ENCODE measurements at places on chromosomes 3 and 15.

GRCh38 chr3:9879830-9880549, at the start of gene CIDEC:
TSS of gene CIDEC (minus strand) at chr3:9880253. CDS start at chr3:9878486, 1,767 bp downstream.
- no peak for DNase-seq

- no peak for DNase-seq
Measured at GRCh38 chr3:52213901-52214300, 11.5 kb downstream of the TLR9 start.

DNA sequence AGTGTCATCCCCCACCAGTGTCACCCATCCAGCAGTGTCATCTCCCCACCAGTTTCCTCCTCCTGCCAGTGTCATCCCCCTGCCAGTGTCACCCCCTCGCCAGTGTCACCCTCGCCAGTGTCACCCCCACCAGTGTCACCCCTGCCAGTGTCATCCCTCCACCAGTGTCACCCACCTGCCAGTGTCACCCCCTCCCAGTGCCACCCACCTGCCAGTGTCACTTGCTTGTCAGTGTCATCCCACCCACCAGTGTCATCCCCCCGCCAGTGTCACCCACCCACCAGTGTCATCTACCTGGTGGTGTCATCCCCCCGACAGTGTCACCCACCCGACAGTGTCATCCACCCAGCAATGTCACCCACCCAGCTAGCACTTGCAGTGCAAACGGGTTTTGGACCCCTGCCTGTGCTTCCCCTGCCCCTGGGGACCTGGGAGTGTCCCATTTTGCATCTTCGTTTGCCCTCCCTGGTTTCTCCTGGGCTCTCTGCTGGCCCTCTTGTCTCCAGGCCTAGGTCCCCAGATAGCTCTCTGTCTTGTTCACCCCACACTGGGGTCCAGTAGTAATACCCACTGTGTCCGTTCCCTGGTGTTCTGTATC, 99.8 kb upstream of the PRR20G start:
- no peak for DNase-seq

GRCh38 chr3:120410116-120410515, 40.7 kb downstream of the FSTL1 start:
- DNase-seq = no peak

DNA sequence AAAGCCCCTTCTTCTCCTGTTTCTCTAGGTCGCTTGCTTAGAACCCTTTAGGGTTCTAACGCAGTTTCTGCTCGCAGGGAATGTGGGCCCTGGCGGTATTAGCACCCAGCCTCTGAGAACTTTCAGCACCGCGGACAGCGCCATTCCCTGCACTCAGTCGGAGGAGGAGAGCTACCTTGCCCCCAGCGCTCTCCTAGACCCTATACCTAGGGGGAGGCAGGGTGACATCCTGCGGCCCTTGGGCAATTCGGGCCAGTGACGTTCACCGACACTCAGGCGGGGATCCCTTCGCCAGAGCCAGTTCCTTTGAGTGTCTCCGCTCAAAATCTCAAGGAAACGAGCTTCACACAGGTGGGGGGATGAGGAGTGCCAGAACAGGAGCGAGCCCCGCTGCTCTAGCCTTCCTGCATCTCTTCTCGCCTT, 1.3 kb downstream of the SLC7A14 start:
- peak; percentile 13 for DNase-seq

- no peak for DNase-seq
Measured at GRCh38 chr15:87682527-87682926, 574.0 kb downstream of the NTRK3 start.

DNA sequence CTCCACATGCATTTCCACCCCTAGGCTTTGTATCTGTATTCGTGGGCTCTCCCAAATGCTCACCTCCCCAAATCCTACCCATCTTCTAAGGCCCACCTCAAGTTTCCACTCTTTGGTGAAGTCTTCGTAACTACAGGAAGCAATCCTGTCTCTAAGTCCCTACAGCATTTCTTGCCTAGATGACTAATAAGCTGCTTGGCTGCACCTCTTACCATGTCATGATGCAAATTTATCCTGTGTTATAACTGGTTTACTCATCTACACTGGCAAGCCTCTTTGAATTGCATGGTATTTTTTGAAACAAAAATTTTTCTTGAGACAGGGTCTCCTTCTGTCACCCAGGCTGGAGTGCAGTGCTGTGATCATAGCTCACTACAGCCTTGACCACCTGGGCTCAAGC, 73.3 kb downstream of the SETMAR start:
- DNase-seq = no peak

DNA sequence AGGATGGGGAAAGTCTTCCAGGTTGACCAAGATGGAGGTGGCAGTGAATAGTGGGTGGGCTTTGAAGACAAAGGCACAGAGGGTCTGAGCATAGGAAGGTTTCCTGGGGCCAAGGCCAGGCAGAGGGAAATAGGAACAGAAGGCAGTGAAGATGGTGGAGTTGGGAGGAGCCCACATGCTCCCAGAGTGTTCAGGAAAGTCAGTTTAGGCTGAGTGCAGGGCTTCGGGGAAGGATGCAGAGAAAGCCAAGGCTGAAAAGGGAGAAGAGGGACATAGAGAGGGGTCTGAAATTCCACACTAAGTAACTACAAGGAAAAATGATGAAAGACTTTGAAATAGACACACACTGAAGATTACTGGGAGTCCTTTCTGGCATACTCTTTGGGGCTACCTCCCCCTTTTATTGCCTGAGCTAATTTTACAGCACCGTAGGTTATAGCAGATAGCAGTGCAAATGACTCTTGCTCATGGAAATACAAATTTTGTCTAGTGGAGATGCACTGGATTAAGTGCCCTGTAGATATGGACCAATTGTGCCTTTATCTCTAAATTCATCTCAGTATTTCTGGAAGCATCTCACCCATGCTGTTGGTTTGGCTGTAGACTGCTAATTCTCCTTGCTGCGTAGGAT, 3.8 kb downstream of the CX3CR1 start:
- DNase-seq = no peak

DNA sequence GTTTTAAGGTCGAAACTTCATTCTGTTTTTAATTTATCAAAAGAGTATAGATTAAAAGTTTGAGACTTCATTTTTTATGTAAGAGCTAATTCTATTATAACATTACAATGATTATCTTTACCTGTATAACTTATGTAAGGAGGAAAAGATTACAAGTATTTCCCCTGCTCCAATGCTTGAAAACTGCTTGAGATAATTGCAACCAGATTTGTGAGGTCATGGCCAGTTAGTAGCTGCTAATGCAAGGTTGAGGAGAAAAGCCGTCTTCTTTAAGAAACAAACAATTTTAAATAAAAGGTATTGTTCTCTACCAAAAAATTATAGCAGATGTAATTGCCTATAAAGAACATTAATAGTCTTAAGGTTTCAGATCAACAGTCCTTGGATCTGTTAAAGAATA, 208.3 kb upstream of the UBE2E2 start:
- no peak for DNase-seq

- DNase-seq = no peak
Measured at GRCh38 chr3:123104550-123104949, 37.7 kb downstream of the PDIA5 start.

DNA sequence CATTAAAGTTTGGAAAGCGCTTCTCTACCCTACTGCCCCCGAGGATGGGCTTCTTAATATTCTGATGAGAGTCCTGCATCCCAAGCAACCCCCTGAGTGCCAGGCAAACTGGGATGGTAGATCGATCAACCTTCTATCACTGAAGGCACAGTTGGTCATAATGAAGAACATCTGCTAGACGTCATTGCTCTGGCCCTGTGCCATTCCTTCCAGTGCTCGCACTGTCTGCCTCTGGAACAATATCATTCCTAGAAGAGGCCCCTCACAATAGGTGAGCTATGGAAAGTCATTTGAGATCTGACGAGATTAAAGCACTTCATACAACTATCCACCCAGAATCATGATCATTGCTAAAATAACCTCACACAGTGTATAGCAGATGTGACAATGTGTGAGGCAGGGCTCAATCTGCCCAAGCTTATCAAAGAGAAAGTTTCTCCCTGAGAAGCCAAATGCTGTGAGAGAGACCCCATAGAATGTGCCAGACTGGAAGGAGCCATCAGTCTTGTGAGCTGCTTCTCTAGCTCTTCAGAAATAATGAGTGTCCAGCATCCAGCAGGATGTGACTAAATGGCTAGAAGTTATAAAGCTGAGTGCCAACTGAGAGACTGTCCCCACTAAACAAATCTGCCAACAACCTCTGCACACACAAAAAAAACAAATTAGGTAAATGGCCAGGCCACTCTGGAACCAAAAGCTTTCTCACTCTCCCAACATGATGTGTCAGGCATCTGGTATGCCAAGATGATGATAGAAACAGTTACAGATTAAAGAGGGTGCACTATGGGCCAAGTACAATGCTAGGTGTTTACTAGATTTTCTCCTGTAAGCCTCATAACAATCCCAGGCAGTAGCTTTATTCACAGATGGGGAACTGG, 165.5 kb downstream of the NECTIN3 start:
- no peak for DNase-seq

DNA sequence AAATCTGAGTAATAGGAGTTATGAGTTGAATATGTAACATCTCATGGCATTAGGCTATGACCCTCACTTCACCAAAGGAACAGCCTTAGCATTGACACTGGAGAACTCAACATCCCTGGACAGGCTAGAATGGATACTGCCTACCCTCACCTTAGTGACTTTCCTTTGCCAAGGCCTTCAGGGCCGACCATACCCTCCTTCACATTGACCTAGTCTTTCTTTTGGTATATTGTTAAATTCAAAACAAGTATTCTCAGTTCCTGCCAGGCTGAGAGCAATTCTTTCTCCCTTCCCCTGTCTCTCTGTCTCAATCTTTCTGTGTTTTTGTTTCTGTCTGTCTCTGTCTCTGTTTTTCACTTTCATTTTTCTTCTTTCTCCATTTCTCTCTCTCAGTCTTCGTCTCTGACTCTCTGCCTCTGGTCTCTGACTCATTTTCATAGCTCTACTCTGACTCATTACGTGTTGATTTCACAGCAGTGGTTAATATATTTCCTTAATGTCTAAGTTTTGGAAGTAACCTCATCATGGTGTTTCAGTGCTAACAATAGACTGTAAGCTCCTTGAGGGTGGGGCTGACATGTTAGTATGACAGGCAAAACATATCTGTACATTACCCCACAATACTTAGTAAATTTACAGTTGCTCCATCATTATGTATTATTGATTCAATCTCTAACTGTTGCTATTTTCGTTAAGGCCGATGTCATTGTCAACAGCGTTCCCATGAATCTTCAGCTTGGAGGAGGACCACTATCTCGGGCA, 32.5 kb downstream of the PARP15 start:
- DNase-seq = no peak

DNA sequence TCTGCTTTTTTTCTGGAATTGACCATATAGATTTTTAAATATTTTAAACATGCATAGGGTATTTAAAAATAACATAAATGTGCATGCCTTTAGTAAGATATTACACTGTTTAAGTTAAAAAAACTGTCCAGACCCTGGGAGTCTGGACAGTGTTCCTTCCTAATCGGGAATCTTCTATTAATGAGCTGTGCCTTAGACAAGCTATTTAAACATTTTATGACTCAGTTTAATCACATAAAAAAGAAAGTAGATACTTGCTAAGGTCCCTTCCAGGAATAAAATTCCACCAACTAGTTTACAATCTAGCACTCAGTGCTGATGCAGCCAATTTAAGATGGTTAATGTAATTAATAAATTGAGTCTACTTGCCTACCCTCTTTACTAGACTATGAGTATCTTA, 140.4 kb upstream of the DPH6 start:
- no peak for DNase-seq

DNA sequence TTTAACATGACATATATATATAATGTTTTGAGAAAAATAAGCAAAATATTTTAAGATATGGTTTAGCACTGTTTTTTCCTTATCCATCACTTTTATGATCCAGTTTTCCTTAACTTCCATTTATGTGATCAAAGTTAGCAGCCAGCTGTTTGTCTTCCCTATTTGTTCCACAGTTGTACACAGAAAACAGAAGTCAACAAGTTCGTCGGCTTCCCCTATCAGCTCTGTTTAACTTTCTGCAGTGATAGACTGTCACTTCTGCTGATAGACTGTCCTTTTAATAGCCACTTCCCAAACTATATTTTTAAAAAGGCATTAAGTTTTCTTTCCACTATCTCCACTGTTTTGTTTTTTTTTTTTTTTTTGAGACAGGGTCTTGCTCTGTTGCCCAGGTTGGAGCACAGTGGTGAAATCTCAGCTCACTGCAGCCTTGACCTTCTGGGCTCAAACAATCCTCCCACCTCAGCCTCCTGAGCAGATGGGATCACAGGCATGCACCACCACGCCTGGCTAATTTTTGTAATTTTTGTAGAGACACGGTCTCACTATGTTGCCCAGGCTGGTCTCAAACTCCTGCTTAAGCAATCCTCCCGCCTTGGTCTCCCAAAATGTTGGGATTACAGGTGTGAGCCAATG, 7.2 kb downstream of the FSD2 start:
- no peak for DNase-seq

DNA sequence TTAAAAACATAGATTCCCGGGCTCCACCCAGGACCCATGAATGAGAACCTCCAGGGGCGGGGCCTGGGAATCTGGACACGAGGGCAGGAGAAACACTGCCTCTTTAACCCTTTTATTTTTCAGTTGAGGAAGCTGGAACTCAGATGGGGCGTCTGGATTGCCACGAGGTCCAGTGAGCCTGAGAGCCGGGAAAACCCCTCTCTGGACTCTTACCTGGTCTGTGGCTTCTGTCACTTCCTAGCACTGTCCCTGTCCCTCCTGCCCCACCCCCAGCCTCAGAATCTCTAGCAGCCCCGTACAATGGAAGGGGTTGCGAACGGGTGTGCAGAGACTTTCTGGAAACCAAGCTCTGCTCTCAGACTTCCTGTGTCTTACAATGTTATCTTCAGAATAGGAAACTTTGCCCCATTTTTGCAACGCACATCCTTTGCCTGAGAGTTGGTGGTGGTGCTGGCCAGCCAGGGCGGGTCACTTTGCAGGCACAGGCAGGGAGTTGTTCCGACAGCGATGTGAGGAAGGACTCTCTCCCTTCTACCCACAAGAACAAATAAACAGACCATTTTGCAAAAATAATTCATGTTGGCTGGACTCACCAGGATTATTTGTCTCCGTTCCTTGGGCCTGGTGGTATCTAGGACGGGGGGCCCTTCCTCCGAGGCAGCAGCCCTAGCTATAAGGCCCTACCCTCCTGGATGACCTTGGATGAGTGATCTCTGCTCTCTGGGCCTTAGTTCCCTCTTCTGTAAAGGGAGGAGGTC, 59.1 kb downstream of the SMAD6 start:
- no peak for DNase-seq

GRCh38 chr3:99394831-99395778, 243.3 kb upstream of the COL8A1 start:
- no peak for DNase-seq

- no peak for DNase-seq
Measured at GRCh38 chr3:74590620-74591262, 23.7 kb downstream of the CNTN3 start.
